ENCODE measurements at places on chromosomes 7 and 10. TPM values are rescaled to one million over a fixed set of nuclear protein-coding genes. Genes with fewer than 3 reads are reported as not detected.

GRCh38 chr7:101767544-101767943 is 49.9 kb upstream of the CUX1 start:
- H3K4me1 ChIP-seq, result no peaks in the 10 kb centered on the region
- H3K36me3 ChIP-seq, result no peaks in the 10 kb centered on the region
- H3K27me3 ChIP-seq, result no peaks in the 10 kb centered on the region
- no peak for DNase-seq

- DNase-seq, result no peak
- H3K27ac ChIP-seq, result no peak overlapping the region
- no peak overlapping the region for H3K4me3 ChIP-seq
- H3K36me3 ChIP-seq, result no peaks in the 10 kb centered on the region
- peaks cover 85% of the 10 kb centered on the region for H3K27me3 ChIP-seq
Observed at GRCh38 chr10:99233000-99233688, 2.5 kb downstream of the HPSE2 start.

DNA sequence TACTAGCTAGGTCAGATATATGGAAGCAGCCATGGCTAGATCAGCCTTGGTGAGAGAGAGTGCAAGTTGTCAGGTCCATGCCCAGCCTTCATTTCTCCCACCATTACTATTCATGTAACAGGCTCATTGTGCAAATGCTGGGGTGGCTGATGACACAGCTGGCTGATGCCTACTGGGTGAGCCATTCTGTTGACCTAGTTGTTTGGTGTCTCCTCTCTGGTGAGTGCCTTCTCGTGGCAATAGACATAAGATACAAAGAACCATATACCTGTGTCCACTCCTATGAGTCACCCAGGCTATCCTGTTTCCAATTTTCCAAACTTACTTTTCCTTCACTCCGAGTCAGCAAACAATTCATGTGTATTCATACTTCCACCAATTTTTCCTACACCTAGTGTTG is 46.0 kb downstream of the ZNF25 start:
- peak overlapping the region; percentile 7 for H3K27ac ChIP-seq
- H3K4me3 ChIP-seq, result no peak overlapping the region
- no peaks in the 10 kb centered on the region for H3K36me3 ChIP-seq

DNA sequence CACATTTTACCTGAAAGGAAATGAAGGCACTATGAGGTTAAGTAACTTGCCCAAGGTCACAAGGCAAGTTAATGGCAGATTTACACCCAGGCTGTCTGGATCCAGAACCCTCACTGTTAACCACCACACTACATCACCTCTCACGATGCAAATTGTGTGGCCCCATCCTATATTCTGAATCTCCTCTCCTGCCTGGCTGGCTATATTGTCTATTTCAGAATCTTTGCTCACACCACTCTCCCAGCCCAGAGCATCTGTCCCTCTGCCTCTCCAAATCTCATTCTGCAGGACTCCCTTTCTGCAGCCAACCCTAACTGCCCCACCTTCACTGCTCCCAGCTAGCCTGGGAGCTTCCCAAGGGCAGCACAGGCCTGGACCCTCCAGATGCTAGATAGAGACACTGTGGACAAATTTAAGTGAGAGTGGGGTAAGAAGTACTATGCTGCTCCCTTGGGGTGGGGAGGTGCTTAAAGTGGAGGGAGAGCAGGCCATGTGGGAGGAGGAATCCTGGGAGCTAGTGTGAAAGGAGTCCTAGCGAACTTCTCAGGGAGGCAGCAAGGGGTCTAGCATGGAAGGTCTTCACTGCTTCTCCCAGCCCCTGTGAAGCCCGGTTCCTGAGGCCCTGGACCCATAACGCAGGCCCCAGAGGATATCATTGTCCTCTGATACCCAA is 786 bp downstream of the CUEDC2 start:
- DNase-seq, result peak; percentile 22
- no peak overlapping the region for H3K27ac ChIP-seq
- H3K27me3 ChIP-seq, result no peaks in the 10 kb centered on the region
- peaks cover 5% of the 10 kb centered on the region for H3K4me1 ChIP-seq
- H3K4me3 ChIP-seq, result peak overlapping the region; percentile 85
- H3K36me3 ChIP-seq, result no peaks in the 10 kb centered on the region

- H3K27ac ChIP-seq, result peak within 1 kb of the TSS; percentile 94
- peaks cover 17% of the 10 kb centered on the region for H3K4me1 ChIP-seq
- peak; percentile 87 for DNase-seq
- peak within 1 kb of the TSS; percentile 100 for H3K4me3 ChIP-seq
Observed at GRCh38 chr10:28532337-28533185, at the start of gene WAC. WAC (plus strand) TSS chr10:28533118; CDS start chr10:28533580, 462 bp downstream.

DNA sequence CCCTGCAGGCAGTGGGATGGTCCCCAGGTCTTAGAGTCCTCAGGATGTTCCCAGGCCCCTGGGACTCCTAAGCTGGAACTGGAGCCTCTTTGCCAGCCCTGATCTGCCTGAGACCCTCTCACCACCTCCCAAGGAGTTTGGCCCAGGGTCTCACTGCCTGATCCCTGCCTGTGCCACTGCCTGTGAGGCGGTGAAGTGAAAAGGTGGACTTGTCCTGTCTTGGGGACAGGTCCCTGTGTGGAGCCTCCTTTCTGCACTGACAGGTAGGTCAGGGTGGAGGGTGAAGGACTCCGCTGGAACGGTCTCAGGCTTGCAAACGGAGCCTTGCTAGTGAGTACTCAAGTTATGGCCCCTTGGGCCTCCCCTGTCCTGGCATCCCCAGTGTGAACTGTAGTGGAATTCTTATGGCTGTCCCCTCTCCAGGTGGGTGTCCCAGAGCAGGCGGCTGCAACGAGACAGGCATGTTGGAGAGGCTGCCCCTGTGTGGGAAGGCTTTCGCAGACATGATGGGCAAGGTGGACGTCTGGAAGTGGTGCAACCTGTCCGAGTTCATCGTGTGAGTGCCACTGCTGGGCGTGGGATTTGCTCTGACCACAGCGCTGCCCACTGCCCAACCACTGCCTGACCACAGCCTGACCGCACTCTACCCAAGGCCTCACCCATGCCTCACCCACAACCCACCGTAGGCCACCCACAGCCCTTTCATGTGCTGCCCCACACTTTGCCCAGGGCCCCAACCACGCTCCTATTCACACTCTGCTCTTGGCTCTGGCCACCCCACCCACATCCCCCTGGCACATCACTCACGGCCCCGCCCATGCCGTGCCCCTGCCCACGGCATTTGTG is 19.5 kb downstream of the RAMP3 start:
- H3K4me3 ChIP-seq, result no peak overlapping the region
- H3K4me1 ChIP-seq, result no peaks in the 10 kb centered on the region
- peaks cover 26% of the 10 kb centered on the region for H3K27me3 ChIP-seq
- no peaks in the 10 kb centered on the region for H3K36me3 ChIP-seq
- no peak overlapping the region for H3K27ac ChIP-seq
- DNase-seq, result no peak

Gene SLC26A3
- total RNA-seq, result not detected

DNA sequence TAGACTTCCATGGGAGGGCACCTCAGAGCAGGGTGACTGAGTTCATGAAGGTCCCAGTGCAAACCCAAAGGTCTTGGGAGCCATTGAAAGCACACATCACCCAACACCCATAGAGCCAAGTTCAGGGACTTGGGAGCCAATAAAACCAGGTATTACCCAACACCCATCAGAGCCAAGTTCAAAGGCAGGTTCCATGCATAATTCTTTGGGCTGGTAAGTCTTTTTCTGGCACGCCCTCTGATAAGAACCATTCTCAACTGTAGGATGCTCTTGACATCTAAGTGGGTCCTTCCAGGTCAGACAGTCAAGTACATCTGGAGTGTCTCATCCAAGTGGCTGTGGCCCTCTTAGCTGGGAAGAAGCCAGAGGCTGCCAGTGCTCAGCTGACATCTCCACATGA is 63.2 kb downstream of the EBF3 start:
- no peaks in the 10 kb centered on the region for H3K4me1 ChIP-seq
- peaks cover 32% of the 10 kb centered on the region for H3K27me3 ChIP-seq
- H3K4me3 ChIP-seq, result no peak overlapping the region
- DNase-seq, result no peak
- H3K36me3 ChIP-seq, result no peaks in the 10 kb centered on the region

Gene CHST15
- total RNA-seq, result 16.4 TPM

- DNase-seq, result no peak
- no peak overlapping the region for H3K27ac ChIP-seq
- H3K4me1 ChIP-seq, result peaks cover 5% of the 10 kb centered on the region
- H3K36me3 ChIP-seq, result no peaks in the 10 kb centered on the region
- H3K27me3 ChIP-seq, result no peaks in the 10 kb centered on the region
Observed at GRCh38 chr7:31783221-31783620, 96.2 kb downstream of the PPP1R17 start.

GRCh38 chr10:23955456-23956225 is 253.3 kb upstream of the KIAA1217 start:
- peaks cover 13% of the 10 kb centered on the region for H3K27me3 ChIP-seq
- no peaks in the 10 kb centered on the region for H3K36me3 ChIP-seq
- H3K27ac ChIP-seq, result no peak overlapping the region
- DNase-seq, result no peak
- no peak overlapping the region for H3K4me3 ChIP-seq

Gene SLC13A4
- not detected for total RNA-seq

GRCh38 chr7:44852590-44852989 is 4.7 kb upstream of the H2AZ2 start:
- DNase-seq, result no peak
- peaks cover 3% of the 10 kb centered on the region for H3K4me1 ChIP-seq
- no peaks in the 10 kb centered on the region for H3K36me3 ChIP-seq
- H3K27ac ChIP-seq, result no peak overlapping the region
- no peak overlapping the region for H3K4me3 ChIP-seq
- no peaks in the 10 kb centered on the region for H3K27me3 ChIP-seq

DNA sequence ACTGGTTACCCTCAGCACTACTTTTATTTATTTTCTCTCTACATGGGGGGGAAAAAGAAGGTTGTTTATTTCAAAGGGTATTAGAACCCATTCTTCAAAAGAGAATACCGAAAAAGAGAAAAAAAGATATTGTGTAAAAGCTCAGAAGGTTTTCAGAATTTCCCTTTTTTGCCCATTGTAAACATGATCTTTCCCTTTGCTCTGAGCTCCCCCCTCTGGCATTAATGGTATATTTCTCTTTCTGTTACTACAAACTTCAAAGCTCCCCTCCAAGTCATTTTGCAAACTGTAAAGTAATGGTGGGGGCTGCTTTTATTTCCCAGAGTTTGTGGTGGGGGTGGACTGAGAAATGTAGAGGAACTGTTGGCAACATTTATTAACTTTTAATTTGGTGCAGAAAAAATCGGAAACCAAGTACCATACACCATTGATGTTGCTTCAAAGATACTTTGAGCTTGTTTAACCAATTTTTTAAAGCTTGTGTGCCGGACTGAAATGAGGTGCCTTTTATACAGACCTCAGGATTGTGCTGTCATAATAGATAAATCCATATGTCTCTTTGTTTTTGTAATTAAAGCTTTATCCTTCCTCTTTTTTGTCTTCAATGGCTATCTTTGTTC is 181.5 kb downstream of the EXOC4 start:
- peak; percentile 30 for DNase-seq
- H3K4me1 ChIP-seq, result no peaks in the 10 kb centered on the region
- no peak overlapping the region for H3K27ac ChIP-seq
- no peaks in the 10 kb centered on the region for H3K27me3 ChIP-seq
- H3K36me3 ChIP-seq, result no peaks in the 10 kb centered on the region

GRCh38 chr7:135795846-135796570 is 47.4 kb upstream of the FAM180A start:
- no peaks in the 10 kb centered on the region for H3K36me3 ChIP-seq
- no peak for DNase-seq
- no peak overlapping the region for H3K27ac ChIP-seq
- H3K4me1 ChIP-seq, result no peaks in the 10 kb centered on the region

DNA sequence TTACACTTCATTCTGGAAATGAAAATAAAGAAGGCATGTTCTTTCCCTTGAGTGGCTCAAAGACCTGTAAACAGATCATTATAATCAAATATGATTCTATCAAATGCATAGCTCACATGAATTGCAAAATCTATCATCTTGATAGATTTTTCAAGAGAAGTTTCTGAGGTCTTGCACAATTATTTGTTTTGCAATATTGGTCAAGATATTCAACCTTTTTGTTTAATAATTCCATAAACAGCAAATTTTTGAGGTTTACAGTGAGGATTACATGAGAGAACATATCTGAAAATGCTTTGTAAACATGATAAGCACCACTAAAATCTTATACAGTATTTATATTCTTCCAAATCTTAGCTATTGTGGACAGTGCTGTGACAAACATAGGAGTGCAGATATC is 160.8 kb downstream of the HDAC9 start:
- no peaks in the 10 kb centered on the region for H3K36me3 ChIP-seq
- no peak for DNase-seq
- H3K27me3 ChIP-seq, result no peaks in the 10 kb centered on the region
- H3K27ac ChIP-seq, result no peak overlapping the region

DNA sequence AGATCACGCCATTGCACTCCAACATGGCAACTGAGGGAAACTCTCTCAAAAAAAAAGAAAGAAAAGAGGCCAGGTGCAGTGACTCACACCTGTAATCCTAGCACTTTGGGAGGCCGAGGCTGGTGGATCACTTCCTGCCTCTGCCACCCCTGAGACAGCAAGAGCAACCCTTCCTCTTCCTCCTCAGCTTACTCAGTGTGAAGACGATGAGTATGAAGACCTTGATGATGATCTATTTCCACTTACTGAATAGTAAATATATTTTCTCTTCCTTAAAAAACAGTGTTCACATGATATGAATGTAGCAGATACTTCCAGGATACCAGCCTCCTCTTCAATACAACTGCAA is 2.1 kb upstream of the ZKSCAN1 start:
- no peaks in the 10 kb centered on the region for H3K27me3 ChIP-seq
- peaks cover 25% of the 10 kb centered on the region for H3K4me1 ChIP-seq
- H3K27ac ChIP-seq, result no peak overlapping the region
- peak; percentile 50 for DNase-seq
- no peak overlapping the region for H3K4me3 ChIP-seq

- no peak overlapping the region for H3K27ac ChIP-seq
- peaks cover 13% of the 10 kb centered on the region for H3K36me3 ChIP-seq
- H3K4me3 ChIP-seq, result no peak overlapping the region
- H3K27me3 ChIP-seq, result no peaks in the 10 kb centered on the region
- no peak for DNase-seq
- H3K4me1 ChIP-seq, result peaks cover 28% of the 10 kb centered on the region
Observed at GRCh38 chr10:70374775-70375614, 7.4 kb downstream of the LRRC20 start.

Gene GAD2
- not detected for total RNA-seq

Gene CFAP58
- 0.26 TPM for total RNA-seq

DNA sequence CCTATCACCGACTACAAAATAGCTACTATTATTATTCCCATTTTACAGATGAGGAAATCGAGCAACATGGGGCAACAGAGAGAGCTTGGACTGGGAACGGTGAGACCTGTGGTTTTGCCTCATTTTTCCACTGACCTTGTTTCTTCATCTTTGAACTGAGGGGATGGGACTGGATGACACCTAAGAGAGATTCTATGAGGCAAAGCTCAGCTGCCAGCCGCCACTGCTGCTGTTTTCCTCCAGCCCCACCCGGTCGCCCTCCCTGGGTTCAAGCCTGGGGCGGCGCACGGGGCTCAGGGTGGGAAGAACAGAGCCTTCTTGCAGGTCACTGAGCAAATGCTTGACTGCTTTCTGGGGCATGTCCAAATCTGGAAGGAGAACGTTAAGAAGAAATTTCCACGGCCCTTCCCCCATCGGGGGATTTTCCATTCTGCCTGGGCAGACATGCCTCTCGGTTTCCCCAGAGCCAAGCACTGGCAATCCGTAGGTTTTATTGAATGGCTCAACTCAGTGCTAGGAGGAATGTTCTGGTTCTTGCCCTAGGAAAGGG is 12.3 kb downstream of the DDIT4 start:
- no peaks in the 10 kb centered on the region for H3K27me3 ChIP-seq
- H3K27ac ChIP-seq, result no peak overlapping the region

- H3K27ac ChIP-seq, result no peak overlapping the region
- H3K27me3 ChIP-seq, result no peaks in the 10 kb centered on the region
- no peaks in the 10 kb centered on the region for H3K36me3 ChIP-seq
Observed at GRCh38 chr7:130393101-130393561, 12.8 kb downstream of the CPA1 start.

Gene WNT8B
- 0.29 TPM for total RNA-seq

Measured in PC-3 (cell line).